ENCODE measurements at places on chromosomes 3 and 15. TPM values are rescaled to one million over a fixed set of nuclear protein-coding genes. Genes with fewer than 3 reads are reported as not detected.

The IGSF10 gene
- total RNA-seq = 5.7 TPM

The SEC11A gene
- total RNA-seq = 79.7 TPM

The PLA2G4D gene
- not detected for total RNA-seq

The GABRA5 gene
- 0.78 TPM for total RNA-seq

The FAM107A gene
- 80.7 TPM for total RNA-seq

The GBE1 gene
- 52.5 TPM for total RNA-seq

The AADACL2 gene
- total RNA-seq = not detected

The ARHGEF26 gene
- 6.9 TPM for total RNA-seq

The DLEC1 gene
- total RNA-seq = 0.35 TPM

The SLC22A13 gene
- not detected for total RNA-seq

DNA sequence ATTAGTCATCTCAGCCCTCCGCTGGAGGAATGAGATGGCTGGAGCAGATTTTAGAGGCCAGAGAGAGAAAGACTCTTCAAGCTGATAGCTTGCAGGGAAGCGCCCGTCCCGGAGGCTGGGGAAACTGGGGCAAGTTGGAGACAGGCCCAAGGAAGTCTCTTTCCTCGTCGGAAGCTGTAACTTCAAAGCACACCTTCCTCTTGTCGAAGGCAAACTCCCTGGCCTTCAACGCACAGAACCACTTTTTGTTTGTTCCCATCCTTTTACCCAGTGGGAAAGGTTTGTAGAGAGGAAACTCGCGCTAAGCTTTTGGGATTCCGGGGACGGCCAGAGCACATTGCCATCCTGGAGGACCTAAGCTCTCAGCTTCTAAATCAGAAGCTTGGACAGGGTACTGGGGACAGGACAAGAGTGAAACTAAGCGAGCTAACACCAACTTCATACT lies 900 bp upstream of the EOMES start:
- DNase-seq = no peak

GRCh38 chr15:47551079-47551478 lies 166.2 kb upstream of the SEMA6D start:
- DNase-seq = no peak

GRCh38 chr3:45884368-45885201 lies 1.8 kb upstream of the CCR9 start:
- DNase-seq = no peak

DNA sequence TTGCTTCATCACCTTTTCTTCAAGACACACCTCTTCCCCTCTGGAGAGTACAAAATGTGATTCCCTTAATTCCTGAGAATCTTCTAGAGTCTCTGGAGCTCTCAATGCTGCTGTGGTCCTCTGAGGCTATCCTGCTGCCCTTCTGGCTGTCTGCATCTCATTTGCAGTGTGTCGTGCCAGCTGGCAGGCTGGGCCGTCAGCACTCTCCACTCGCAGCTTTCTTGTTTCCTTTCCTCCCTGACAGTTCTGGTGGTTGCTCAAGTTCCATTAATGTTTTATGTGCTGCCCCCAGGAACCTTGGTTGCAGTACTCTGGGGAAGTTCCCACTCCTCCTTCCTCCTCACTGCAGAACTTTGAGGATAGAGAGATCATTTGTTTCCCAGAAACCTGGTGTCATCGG lies 210.8 kb upstream of the ROPN1 start:
- no peak for DNase-seq

DNA sequence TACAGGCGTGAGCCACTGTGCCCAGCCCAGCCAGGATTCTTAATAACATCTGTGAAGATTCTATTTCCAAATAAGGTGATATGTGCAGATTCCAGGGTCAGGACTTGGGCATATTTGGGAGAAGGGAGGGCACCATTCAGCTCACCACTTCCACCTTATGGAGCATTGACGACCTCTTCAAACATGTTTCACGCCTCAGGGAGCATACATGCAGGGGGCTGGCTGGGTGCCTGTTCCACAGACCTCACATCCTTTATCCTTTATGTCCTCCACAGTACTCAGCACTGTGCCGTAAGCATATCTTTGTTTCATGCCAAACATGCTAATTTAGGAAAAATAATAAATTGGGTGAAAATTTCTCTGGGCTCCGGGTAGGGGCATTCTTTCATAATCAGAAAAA lies 229.0 kb downstream of the THSD4 start:
- DNase-seq = no peak

DNA sequence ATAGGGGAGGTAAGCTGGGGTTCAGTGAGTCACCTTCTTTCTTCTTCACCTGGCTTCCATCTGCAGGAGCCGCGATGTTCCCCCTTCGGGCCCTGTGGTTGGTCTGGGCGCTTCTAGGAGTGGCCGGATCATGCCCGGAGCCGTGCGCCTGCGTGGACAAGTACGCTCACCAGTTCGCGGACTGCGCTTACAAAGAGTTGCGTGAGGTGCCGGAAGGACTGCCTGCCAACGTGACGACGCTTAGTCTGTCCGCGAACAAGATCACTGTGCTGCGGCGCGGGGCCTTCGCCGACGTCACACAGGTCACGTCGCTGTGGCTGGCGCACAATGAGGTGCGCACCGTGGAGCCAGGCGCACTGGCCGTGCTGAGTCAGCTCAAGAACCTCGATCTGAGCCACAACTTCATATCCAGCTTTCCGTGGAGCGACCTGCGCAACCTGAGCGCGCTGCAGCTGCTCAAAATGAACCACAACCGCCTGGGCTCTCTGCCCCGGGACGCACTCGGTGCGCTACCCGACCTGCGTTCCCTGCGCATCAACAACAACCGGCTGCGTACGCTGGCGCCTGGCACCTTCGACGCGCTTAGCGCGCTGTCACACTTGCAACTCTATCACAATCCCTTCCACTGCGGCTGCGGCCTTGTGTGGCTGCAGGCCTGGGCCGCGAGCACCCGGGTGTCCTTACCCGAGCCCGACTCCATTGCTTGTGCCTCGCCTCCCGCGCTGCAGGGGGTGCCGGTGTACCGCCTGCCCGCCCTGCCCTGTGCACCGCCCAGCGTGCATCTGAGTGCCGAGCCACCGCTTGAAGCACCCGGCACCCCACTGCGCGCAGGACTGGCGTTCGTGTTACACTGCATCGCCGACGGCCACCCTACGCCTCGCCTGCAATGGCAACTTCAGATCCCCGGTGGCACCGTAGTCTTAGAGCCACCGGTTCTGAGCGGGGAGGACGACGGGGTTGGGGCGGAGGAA lies 2.6 kb downstream of the ISLR2 start:
- DNase-seq = no peak

DNA sequence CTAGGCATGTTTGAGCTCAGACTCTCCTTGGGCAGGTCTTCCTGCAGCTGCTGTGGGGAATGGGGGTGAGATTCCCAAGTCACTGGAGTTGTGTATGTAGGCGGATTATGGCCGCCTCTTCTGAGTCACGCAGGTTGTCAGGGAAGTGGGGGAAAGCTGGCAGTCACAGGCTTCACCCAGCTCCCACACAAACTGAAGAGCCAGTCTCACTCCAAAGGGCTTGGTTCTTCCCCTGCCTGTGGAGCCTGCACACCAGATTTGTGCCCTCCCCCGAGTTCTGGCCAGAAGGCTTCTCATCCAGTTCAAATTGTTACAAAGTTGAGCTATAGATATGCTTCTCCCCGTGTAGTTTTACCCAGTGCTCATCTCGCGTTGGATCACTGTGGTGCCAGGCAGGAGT lies 53.5 kb downstream of the CPNE4 start:
- no peak for DNase-seq

DNA sequence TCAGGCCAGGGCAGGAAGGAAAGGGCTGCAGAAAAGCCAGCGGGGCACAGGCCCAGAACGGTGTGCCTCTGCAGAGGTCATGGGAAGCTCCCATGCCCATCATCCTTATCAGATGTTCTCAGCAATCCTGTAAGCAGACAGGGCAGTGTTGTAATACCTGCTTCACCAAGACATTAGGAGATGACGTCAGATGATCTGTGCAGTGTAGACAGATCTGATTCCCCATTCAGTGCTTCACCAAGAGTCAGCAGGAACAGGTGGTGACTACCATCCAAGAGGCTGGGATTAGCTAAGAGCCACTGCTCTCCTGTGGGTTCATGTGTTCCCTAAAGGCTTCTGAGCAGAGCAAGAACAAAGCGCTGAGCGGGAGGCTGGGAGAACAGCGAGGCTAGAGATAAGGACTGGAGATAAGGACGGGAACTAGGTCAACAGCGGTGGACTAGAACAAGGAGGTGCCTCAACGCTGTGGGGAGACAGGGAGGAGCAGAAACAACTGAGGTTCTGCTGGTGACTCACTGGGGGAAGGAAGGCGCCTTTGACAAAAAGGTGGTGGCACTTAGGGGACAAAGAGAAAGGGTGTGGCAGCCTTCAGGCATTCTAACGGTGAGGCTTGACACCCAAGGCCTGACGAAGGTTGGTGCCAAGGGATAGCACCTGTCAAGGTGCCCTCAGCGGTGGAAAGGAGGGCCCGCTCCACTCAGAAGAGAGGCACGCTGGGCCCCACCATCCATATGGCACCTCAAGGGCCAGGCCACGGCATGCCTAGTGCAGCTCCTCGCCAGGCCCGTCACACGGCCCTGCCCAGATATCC lies 28.4 kb downstream of the CCDC12 start:
- peak; percentile 78 for DNase-seq

GRCh38 chr15:101206176-101206591 lies 45.7 kb downstream of the CHSY1 start:
- peak; percentile 70 for DNase-seq

DNA sequence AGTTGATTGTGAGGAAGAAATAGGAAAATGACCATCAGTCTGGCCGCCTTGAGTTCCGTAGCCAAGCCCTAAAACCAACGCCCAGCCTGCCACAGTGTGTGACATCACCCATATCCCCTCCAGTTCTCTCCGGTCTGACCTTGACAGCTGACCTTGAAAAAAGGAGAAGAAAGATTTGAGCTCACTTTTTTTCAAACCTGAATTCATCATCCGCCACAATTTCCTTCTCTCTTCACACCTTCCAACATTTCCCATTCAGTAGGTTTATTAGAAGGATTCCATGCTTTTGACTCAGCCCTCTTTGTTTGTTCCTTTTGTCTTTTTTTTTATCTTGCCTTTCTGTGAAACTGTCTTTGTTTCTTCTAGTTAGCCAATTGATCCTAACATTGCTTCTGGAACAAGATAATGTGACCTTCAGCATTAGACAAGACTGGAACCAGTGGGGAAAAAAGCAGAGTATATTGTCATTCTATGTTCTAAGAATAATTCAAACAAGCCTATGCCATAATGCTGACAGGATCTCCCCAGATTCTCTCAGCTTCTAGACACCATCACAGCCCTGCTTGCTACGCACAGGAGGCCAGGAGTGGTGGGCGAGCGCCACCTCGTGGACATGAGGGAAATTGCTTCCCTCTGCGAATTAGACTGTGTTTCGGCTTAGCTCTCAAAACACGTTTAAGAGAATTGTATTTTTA lies 283.1 kb downstream of the FGF12 start:
- peak; percentile 72 for DNase-seq

DNA sequence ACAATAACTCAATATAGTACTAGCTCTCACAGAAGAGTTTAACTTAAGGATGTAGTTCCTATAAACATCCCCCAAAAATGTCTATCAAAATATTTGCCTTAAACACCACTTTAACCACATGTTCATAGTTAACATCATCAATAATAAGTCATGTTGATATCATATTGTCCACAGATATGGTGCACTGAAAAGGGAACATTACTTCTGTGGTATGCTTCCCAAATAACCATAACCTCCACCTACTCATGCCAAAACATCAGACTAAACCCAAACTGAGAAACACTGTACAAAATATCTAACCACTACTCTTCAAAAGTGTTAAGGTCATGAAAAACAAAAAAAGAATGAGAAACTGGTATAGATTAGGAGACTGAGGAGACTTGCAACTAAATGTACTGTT lies 32.9 kb downstream of the SLC4A7 start:
- DNase-seq = no peak

DNA sequence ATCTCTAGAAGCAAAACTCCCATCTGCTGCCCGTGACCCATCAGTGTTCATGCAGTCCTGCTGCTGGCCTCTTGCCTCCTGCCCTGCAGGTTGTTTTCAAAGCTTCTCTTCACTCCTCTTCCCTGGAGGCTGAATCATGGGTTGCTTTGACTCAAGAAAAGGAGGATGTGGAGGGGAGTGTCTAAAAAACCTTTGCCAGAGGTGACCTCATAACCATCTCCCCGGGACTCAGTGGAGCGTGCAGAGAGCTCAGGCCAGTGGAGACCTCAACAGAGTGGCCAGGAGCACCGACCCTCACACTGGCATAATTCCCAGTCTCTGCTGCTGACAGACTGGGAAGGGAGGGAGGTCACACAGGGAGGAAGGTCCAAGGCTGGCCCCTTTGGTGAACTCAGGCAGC lies 60.9 kb upstream of the ITGA11 start:
- no peak for DNase-seq

DNA sequence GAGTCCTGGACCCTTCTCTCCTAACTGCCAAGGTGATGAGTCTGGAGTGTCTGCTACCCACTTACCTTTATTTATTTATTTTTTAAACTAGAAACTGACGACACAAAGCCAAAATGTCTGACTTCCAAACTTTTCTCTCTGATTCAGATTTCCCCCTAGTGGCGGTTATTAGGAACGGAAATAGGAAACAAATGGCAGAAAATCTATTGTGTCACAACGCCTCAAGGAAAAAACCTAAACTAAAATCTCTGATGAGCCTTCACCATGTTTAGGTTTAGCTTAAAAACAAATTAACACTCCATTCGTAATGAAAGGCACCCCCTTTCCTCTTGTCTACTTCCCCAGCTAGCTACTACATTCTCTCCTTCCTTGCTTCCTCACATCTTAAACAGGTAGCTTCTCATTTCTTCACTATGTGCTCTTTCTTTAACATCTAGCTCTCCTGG lies 94.0 kb upstream of the MEX3B start:
- DNase-seq = no peak

DNA sequence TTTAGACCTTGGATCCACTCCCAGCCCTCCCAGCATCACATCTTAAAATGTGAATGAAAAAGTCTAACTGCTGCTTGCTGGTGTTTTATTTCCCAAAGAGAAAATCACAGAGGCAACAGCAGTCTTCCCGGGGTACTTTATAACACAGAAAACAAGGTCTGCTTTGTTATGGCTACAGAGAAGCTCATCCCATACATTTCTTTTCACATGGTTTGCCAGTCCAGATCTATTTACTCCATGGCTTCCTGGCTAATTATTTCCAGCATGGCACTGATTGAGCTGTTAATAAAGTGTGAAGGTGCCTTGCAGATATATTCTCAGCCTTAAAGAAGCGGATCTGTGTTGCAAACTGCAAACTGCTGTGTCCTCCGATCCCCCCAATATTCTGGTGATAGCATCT lies 466.1 kb upstream of the CFAP20DC start:
- no peak for DNase-seq

- no peak for DNase-seq
Measured at GRCh38 chr3:140135461-140135860, 200.5 kb downstream of the CLSTN2 start.

GRCh38 chr15:61656391-61656790 lies 403.9 kb downstream of the VPS13C start:
- no peak for DNase-seq

GRCh38 chr15:53681056-53681455 lies 78.4 kb downstream of the WDR72 start:
- no peak for DNase-seq

DNA sequence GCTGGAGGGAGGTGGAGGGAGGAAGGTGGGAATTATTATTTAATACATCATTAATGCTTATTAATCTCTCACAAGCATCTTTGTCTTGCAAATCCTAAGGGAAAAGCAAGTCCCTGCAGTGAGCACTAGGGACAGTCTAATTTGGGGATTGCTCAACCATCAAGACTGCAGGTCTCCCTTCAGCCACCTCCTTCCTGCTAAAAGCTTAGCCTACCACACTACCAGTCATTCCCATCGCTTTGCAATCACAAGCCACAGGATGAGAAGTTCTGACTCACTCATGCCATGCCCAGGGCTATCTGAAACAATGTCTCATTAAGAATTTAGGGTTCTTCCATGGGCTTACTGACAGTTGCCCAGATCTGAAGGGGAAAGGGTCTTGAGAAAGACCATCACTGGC lies 51.0 kb upstream of the EIF1B start:
- DNase-seq = no peak

- DNase-seq = no peak
Measured at GRCh38 chr3:71543371-71544016, 40.0 kb downstream of the FOXP1 start.

All from right atrium auricular region (tissue), 2 donors.